ENCODE measurements at places on chromosomes 1 and 21.

- no peak for DNase-seq
Observed at GRCh38 chr1:12615159-12615864, 2.7 kb downstream of the DHRS3 start.

- DNase-seq: no peak
Observed at GRCh38 chr1:53747841-53748240, 8.9 kb upstream of the GLIS1 start.

DNA sequence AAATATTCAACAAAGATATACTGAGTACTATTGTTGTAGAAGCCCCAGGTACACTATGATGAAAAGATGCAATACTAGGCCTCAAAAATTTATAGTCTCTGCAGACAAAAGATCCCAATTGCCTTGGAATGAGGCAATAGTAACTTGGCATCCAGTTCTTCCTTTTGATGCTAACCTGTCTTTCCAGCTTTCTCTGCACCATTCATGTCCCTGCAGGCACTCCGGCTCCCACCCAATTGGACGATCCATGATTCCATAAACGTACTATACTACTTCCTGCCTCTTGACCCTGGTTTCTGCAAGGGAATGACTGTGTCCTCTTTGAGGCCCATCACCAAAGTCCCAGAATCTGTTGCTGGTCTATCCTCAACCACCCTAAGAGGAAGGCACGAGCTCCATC lies 8.0 kb upstream of the TAGLN2 start:
- DNase-seq: no peak

- no peak for DNase-seq
Observed at GRCh38 chr1:230979389-230979716, 459 bp downstream of the ARV1 start.

DNA sequence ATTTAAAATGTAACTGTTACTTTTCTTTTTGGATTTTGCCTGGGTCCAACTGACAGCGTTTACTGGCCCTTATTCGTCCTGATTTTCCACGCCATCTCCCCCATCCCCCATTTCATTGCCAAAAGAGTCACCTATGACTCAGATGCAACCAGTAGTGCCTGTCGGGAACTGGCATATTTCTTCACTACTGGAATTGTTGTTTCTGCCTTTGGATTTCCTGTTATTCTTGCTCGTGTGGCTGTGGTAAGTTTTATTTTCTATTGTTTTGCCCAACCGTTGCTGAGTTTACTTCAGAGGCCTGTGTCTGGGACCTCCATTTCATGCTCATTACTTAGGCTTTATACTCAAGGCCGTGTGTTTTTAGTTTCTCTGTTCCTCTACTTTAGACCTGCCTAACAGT lies 9.3 kb downstream of the LEPR start:
- no peak for DNase-seq

DNA sequence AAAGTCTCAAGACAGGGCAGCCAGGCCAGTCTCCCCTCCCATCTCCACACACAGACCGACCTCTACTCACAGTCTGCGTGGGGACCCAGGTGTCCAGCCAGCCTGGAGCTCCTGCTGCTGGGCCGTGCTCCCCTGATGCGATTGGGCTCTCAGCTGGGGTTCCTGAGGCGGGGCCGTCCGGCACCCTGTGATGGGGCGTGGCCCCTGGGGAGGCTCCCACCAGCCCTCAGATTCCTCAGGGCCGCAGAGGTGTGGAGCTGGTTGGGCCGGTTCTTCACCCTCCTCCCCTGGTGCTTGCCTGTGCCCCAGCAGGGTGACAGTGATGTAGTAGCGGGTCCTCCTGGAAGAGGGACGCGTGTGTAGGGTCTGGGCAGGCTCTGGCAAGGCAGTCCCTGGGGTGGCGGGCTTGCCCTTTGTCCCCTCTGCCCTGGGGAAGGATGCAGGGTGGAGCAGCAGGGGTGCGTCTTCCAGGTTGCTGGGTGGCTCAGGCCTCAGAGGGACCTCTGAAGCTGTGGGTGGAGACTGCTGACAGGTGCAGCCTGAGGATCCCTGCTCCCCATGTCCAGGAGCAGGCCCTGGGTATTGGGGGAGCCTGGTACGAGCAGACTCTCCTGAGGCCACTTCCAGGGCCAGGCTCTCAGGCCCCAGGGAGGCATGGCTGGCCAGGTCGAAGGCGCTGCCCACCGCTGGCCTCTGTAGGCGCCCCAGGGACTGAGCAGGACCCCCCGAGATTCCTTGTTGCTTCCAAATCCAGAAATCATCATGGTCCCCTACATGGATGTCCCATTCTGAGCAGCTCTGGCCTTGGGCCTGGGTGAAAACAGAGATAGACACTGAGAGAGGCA lies at the start of gene CRYBG2:
CRYBG2 (minus strand) TSS at position 155 of the 845 bp plus-strand sequence. CDS start 7,473 bp downstream, outside the sequence.
- no peak for DNase-seq

GRCh38 chr1:56080123-56080522 lies 499.2 kb downstream of the PLPP3 start:
- no peak for DNase-seq

GRCh38 chr1:39297551-39297950 lies 93.1 kb downstream of the MACF1 start:
- DNase-seq: no peak

DNA sequence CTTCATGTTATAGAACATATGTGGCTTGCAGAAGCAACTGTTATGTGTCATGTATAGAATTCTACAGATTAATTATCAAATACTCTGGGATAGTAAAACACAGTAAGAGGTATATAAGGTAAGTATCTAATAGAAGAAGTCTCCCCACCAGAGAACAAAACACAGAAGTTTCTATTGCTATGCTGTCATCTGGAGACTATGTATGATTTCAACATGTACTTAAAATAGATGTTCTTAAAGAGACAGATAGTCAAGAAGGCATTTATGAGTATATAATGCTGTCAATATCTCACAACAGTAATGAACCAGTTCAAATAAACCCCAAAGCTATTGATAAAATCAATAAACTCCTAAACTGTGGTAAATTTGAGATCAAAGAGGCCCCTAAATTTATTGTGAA lies 8.1 kb upstream of the ADCY10 start:
- no peak for DNase-seq

DNA sequence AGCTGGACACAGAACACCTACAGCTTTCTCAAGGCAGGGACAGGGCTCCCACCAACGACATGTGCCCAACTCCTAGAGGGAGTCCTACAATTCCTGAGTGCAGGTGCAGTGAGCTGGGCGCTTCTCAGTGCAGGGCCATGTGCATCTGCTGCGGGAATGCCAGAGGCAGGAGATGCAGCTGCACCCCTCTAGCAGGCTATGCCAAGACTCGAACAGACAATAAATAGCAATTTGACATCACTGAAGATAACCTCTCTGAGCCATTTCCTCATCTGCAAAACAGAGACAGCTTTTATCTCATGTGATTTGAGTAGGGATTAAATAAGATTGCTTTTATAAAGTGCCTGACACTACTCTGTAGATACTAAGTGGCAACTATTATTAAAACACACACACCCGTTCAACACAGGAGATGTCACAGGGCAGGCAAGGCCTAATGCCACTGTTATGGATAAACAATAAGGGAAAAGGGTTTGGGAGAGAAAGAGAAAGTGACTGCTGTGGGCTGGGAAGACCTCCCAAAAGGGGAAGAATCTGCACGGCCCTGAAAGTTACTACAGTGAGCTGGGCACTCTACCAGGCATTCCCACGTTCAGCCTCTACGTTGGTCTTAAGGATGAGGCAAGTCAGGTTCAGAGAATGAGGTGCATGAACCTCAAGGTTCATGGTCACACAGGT lies 5.7 kb downstream of the SLC9A1 start:
- no peak for DNase-seq

- DNase-seq: no peak
Observed at GRCh38 chr1:51203121-51203873, 32.8 kb upstream of the RNF11 start.

GRCh38 chr1:155880950-155881349 lies 21.6 kb downstream of the SYT11 start:
- no peak for DNase-seq
